ENCODE measurements at places on chromosomes 11 and 22.

- no peak for DNase-seq
Observed at GRCh38 chr11:48164836-48165235, 51.8 kb upstream of the OR4B1 start.

DNA sequence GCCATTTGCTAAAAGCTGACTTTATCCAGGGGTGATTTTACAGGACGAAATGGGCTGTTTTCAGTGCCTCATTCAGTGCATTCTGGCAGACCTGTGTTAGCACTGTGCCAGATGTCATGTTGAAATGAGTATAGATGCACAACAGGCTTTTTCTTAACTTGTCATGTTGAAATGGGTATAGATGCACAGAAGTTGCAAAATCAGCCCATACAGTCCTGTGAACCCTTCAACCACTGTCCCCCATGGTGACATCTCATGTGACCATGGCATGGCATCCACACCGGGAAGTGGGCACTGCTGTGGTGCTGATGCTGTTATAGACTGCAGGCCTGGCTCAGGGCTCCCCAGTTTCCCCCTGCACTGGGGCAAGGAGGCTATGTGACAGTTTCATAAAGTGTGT, 2.5 kb downstream of the TALDO1 start:
- DNase-seq: no peak

GRCh38 chr11:70860888-70861287, 391.5 kb downstream of the SHANK2 start:
- DNase-seq: no peak

DNA sequence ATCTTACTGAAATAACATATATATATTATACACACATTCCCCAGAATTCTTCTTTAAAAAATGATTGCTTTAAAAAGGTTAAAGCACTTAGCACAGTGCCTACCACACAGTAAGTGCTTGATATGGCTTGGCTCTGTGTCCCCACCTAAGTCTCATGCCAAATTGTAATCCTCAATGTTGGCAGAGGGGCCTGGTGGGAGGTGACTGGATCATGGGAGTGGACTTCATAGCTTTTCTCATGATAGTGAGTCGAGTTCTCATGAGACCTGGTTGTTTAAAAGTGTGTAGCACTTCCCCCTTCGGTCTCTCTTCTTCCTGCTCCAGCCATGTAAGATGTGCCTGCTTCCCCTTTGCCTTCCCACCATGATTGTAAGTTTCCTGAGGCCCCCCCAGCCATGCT, 6.2 kb downstream of the CRYAB start:
- DNase-seq: no peak

DNA sequence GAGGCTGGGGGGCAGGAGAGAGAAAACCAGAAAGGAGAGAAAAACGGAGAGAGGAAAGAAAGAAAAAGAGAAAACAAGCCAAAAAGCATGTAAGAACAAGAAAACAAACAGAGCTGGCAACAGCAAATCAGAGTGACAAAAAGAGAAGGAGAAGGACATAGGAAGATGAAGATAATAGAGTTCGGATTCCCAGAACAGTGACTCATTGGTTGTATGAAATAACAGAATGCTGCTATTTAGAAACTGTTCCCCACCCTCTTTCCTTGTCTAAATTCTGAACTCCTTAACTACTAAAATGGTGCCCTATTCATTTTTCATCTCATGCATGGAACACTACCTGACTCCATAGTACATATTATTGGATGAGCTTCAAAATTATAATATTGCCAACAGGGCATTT, 317.4 kb downstream of the C11orf87 start:
- DNase-seq: no peak

GRCh38 chr11:46457659-46458424, 66.3 kb upstream of the CHRM4 start:
- no peak for DNase-seq

DNA sequence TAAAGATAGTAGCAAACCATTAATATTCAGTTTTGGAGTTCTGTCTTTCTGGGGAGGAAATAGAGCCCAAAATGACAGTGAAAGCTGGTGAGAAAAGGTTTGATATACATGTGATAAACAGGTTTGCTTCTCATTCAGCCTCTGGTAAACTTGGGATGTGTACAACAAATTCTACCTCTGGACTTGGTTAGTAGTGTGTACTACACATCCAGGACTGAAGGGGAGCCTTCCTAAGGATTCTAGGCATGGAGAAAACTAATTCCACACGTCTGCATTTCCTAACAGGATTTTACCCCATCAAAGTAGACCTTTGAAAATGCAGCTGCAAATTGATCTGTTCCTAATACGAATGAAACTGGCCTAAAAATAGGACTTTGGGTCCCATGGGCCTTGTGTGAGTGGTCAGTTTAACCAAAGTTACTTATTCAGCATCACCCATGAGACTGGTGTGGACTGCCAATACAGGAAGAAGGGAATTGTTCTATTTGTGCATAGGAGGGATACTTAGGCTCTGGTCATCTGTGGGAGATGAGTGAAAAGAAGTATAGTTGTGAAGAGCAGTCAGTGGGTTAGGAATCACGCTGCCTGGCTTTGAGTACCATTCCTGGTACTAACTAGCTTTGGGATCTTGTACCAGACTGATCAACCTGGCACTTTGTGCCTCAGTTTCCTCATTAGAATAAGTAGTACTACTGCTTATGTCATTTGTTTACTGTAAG, 74.2 kb downstream of the YAP1 start:
- DNase-seq: no peak

DNA sequence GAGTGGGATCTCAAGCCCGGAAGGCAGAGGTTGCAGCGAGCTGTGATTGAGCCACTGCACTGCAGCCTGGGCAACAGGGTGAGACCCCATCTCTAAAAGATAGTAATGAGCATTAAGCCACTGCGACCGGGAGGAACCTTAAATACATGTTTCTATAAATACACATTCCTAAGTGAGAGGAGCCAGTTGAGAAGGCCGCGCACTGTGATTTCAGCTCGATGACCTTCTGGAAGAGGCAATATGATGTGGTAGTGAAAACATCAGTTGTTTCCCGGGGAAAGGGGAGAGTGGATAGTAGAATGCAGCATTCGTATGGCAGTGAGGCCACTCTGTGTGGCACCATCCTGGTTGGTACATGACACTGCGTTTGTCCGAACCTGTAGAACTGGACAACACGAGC, 18.0 kb downstream of the PTDSS2 start:
- DNase-seq: no peak

DNA sequence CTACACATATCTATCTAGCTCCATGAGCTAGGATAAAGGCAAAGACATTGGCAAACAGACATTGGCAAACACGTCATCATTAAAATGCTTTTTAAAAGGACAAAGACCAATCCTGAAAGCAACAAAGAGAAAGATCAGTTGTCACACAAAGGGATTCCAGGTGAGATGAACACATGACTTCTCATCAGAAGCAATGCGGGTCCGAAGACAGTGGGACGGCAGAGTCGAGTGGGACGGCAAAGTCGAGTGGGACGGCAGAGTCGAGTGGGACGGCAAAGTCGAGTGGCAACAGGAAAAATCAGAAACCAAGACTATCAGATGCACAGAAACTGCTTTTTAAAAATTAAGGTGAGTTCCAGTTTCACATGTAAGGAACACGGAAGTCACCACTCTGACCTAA, 609.5 kb downstream of the BRD1 start:
- DNase-seq: no peak

GRCh38 chr11:104893876-104894275, 4.4 kb downstream of the CASP12 start:
- DNase-seq: no peak

DNA sequence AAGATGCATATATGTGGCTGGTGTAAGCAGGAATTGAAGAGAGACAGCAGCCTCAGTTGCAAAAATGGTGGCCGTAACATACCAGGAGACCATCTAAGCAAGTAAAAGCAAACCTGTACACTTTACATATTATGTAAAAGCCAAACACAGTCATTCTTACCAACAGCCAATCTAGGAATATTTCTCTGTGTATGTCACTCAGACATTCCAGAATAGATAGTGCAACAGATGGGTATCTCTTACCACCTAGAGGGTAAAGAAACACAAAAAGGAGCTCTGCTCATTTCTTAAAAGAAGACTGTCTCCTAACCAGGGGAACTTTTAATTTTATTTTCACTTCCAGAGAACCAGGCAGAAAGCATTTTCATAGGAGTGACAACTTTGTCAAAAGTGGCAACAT, 38.7 kb downstream of the GLYAT start:
- DNase-seq: no peak

DNA sequence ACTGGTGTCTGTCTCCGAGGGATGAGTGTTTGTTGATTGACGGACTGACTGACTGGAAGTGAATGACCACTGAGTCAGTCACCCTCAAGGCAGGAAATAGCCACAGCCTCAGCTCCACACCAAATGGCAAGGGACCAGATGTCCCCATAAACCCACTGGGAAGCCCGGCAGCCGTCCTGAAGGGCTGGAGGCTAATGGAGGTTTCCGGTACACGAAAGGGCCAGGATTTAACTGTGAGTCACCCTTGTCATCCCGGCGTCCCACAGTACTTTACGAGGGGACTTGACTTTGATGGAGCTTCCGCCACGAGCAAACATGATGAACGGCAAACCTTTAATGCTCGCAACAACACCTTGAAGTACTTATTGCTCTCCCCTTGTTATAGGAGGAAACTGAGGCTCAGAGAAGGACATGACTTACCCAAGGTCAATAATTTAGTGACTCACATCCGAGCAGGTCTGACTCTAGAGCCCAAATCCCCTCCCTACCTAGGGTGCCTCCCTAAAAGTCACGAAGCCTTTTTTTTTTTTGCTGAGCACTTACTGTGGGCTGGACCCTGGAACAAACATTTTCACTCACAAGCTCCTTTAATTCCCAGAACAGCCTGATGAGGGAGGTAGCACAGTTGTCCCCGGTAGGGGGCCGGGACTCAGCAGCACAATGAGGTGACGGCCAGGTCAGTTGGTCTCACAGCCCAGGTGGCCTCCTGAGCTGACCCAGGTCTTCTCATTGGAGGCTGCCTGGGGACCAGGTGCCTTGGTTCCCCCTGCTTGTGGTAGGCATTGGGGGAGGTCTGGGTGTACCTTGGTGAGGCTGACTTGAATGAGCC, 25.2 kb upstream of the GCAT start:
- DNase-seq: no peak

GRCh38 chr11:45339729-45340519, 53.8 kb upstream of the SYT13 start:
- no peak for DNase-seq

GRCh38 chr11:129314371-129314770, 61.3 kb upstream of the BARX2 start:
- DNase-seq: no peak

GRCh38 chr11:46616551-46617133, 385 bp downstream of the HARBI1 start:
- no peak for DNase-seq

GRCh38 chr11:58574881-58575280, 775 bp downstream of the LPXN start:
- DNase-seq: no peak

- DNase-seq: no peak
Observed at GRCh38 chr11:122637541-122637940, 18.0 kb upstream of the UBASH3B start.
